Omental fat pad (tissue), 4 donors: ENCODE measurements at places on chromosomes 13 and 19. TPM values are rescaled to one million over a fixed set of nuclear protein-coding genes. Genes with fewer than 3 reads are reported as not detected.

The IGFLR1 gene
- total RNA-seq = 5.8 TPM

- no peak for DNase-seq
Measured at GRCh38 chr19:5563935-5564612, 3.7 kb downstream of the TINCR start.

- no peak for DNase-seq
Measured at GRCh38 chr19:1747285-1748114, 5.8 kb upstream of the ONECUT3 start.

- DNase-seq = no peak
Measured at GRCh38 chr13:20582026-20582425, 15.1 kb downstream of the IFT88 start.

DNA sequence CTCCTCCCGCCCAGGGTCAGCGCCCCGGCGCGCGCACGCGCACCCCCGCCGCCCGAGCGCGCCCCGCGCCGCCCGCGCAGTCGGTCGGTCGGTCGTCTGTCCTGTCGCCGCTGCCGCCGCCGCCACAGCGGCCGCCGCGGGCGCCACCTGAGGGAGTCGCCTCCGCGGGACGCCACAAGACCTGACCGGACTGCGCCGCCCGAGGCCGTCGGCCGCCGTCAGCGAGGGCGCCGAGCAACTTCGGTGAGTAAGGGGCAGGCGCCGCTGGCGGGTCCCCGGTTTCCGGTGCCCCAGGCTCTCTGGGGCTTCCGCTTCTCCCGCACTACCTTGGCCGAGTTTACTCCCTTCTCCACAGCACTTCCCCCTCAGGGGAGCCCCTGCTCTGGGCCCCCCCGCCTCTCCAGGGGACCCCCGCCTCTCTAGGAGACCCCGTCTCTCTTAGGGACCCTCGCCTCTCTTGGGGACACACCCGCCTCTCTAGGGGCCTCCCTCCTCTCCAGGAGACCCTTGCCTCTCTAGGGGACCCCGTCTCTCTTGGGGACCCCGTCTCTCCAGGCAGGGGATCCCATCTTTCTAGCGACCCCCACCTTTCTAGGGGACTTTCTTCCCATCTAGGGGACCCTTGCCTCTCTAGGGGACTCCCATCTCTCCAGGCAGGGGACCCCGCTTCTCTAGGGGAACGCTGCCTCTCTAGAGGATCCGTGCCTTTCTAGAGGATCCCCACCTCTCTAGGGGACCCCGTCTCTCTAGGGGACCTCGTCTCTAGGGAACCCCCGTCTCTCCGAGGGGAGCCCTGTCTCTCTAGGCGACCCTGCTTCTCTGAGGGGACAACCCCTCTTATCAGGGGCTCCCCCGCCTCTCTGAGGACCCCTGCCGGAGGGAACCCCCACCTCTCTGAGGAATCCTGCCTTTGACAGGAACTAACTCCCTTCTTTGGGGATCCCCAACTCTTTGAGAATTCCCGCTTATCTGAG lies 19.3 kb upstream of the GATAD2A start:
- DNase-seq = no peak

DNA sequence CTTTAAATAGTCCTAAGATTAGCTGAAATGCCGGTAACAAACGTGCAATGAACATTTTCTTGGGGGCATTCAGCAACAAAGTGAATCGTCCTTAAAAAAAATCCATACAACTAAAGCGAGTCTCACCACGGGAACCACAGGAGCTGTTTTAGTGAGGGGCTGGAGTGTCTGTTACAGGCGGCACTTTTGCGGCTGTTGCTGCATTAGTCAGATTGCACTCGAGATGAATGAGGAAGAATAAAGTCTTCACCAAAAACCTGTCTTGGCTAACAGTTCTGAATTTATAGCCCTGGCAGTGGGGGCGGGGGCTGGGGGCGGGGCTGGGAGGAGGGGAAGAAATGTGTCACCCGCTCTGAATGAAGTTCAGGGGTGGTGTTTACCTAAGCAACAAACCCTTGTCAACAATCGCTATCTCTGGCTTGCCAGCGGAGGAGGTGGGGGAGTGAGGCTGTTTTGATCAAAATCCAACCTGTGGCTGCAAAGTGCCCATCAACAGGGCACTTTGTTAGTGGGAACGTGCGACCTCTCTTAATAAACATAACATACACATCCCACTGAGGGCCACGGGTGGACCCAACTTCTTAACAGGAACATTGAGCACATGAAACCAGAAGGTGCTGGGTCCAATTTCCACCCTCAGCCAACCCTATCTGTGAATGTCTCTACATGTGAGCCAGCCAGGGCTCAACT lies 44.5 kb downstream of the RFX2 start:
- DNase-seq = peak; percentile 40

DNA sequence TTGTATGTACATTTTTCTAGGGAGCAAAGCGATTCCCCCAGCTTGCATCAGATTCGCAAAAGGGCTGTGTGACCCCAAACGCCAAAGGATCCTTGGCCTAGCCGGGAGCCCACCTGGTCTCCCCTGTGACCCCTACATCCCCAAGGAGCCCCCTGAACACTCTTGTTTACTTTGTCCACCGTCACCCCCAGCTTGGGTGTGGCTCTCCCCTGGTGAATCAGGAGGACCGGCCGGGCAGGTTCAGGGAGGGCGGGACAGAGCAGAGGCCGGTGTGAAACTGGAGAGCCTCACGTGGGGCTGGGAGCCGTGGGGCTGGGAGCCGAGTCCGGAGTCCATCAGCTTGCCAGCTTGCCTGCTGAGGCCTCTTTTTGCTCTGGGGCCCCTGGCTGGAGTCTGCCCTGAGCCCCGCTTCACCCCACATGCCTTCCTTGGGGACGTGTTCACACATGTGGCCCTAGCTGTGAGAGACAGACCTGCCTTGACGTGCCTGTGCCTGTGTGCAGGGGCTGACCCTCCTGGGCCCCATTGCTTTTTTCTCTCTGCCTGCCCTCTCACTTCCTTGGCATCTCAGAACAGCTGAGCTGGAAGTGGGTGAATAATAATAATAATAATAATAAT lies 2.0 kb downstream of the ITPKC start:
- DNase-seq = no peak
